Left renal cortex interstitium (tissue), 4 donors: ENCODE measurements at places on chromosomes 5 and 9.

DNA sequence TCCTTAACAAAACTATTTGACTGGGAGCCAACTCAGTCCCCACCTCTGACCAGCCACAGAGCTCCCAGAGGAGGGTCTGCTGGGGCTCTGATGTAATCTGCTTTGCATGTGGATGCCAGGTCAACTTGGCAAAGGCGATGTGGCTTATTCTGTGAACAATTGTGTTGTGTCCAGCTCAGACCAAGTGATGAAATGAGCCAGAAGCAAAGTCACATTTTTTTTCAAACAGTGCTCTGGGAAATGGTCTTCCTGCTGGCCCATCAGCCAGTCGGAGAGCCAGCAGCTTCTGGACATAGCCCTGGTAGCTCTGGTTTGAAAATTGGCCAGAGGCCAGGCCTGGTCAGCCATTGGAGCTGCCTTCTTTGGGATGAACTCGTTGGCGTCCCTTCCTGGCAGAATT, 86.5 kb downstream of the ANGPTL2 start:
- DNase-seq = no peak

DNA sequence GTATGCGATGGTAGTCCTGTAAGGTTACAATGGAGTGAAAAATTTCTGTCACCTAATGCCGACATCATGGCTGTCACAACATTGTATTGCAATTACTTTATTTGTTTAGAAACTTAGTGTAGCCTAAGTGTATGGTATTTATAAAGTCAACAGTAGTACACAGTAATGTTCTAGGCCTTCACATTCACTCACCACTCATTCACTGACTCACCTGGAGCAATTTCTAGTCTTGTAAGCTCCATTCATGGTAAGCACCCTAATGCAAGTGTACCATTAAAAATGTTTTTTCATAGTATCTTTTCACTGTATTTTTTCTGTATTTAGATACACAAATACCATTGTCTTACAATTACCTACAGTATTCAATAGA, 58.5 kb downstream of the ATP10B start:
- no peak for DNase-seq

DNA sequence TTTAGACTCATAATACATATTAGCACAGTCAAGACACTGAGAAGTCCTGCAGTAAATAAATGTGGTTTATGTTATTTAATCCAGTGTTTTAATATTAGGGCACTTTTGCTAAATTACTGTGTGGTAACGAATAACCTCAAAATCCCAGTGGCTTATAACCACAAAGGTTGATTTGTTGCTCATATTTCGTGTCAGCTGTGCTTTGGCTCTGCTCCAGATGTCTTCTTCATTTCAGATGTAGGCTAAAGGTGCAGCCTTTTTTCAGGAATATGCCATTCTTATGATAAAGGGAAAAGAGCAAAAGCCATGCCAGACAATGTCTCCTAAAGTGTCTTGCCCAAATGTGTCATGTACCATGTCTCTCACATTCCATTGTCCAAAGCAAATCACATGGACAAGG, 144.8 kb downstream of the BRINP1 start:
- DNase-seq = no peak

- no peak for DNase-seq
Measured at GRCh38 chr9:93815677-93816076, 139.5 kb downstream of the BARX1 start.

GRCh38 chr9:116237456-116237855, 83.9 kb downstream of the PAPPA start:
- no peak for DNase-seq
